ENCODE measurements at places on chromosomes 6 and 20.

GRCh38 chr20:3811467-3812258 is 8.7 kb upstream of the AP5S1 start:
- peak; percentile 96 for DNase-seq

GRCh38 chr20:17227669-17228623 is 1.1 kb downstream of the PCSK2 start:
- peak; percentile 32 for DNase-seq

DNA sequence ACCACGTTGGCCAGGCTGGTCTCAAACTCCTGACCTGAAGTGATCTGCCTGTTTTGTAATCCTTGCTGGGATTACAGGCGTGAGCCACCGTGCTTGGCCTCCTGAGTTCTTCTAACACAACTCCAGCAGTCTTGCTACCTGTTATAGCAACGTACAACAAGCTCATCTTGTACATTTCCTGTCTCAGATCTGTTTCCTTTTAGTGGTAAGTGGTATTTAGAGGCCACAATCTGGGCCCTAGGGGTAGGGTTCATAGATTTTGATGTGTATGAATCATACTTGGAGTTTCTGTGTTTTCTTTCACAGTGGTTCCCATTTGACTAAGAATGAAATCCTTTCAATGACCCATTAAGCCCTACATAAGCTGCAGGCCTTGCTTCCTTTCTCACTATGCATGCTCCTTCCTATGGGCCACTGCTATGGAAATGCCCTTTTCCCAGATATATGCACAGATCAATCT is 27.1 kb upstream of the SYNCRIP start:
- DNase-seq = no peak

DNA sequence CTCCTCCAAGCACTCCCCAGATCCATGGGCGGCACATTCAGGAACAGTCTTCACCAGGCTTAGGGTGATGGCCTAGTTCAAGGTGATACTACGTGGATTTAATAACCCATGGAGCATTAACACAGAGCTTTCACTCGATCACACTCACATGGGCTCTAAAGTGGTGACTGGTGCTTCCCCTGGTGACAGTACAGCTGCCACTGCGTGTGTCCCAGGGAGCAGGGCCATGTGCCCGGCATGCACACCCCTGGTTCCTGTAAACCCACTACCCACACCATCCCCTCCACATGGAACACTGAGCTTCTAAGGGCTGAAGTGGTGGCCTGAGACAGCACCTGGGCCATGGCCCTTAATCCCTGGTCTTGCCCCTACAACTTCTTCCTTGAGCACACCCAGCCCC is 27.8 kb upstream of the APMAP start:
- no peak for DNase-seq

GRCh38 chr6:35297601-35298481 is at the start of gene DEF6:
Gene DEF6, plus strand, starts transcription at chr6:35297818. Its CDS starts 39 bp downstream, at chr6:35297857.
- no peak for DNase-seq

DNA sequence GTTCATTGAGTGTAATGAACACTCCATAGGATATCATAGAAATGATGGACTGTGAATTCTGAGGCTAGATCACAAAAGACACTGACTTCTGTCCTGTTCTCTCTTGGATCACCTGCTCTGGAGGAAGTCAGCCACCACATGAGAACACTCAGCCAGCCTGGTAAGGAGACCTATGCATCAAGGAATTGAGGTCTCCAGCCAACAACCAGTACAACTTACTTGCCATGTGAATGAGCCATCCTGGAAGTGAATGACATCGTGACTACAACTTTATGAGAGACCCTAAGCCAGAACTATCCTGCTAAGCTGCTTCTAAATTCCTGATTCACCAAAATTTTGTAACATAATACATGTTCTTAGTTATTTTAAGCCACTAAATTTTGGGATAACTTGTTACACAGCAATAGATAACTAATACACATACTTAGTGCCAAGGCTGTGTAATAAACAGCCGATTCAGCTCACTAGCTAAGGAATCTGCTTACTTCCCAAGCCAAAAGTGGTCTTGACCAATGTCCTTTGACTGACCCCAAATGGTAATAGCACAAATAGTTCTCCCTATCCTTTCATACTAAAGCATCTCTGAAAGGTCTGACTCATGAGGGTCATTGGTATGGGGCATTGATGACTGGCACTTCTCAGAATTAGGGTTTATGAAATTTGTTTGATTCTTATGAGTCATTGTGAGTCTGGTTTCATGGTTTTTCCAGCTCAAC is 6.9 kb upstream of the CTNNBL1 start:
- DNase-seq = no peak

GRCh38 chr6:135230711-135231468 is 49.8 kb downstream of the MYB start:
- DNase-seq = no peak

DNA sequence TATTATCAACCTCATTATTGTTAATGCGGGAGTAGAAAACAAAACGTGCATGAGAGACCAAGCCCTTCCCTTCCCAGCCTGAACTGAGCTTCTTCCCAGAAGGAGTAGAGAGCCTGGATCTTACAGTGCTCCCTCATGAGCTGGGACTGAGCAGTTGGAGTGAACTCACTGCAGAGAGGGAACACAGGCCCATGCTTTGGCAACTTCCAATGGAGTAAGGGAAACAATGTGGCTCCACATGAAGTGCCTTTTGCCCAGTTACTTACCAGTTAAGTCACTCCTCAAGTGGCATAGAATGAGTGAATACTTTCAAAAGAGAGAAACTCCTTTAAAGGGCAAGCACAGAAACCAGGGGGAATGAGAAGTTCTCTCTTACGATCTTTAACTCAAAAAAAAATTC is 12.4 kb downstream of the FHL5 start:
- no peak for DNase-seq

DNA sequence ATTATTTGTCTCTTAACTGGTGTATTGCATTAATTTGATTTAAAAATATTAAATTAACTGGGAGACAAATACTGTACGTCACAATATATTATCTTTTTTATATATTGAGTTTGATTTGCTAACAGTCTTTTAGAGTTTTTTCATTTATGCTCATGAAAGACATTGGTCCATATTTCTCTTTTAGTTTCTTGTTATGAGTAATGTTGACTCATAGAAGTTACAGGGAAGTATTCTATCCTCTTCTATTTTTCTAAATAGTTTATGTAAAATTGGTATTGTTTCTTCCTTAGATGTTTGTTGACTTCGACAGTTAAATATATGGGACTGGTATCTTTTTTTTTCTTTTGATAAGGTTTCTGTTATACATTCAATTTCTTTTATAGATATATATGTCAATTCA is 1115.6 kb upstream of the CITED2 start:
- no peak for DNase-seq

DNA sequence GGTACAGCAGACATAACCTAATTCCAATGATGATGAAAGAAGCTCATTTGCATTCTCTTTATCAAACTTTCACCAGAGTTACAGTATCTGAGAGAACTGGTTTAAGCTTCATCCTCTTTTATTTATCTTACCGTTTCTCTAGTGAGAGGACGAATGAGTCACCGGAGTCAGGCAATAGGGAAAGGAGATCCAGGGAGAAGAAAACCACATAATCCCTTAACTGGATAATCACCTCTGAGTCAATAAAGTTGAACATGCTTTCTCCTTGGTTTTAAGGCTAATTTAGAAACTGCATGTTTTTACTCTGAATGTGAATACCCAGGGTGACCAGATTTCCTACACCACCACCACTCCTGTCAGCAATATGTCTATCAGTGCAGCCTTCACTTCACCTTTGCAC is 313.7 kb upstream of the TBX18 start:
- DNase-seq = no peak

GRCh38 chr6:118464620-118465019 is 83.5 kb upstream of the PLN start:
- DNase-seq = no peak

- no peak for DNase-seq
These were observed 287.3 kb downstream of the BMP7 start for GRCh38 chr20:56979125-56979524.

- DNase-seq = peak; percentile 28
These were observed 245.3 kb downstream of the OGFRL1 start for GRCh38 chr6:71533939-71534379.

GRCh38 chr6:170572704-170573466 is 11.6 kb downstream of the PDCD2 start:
- DNase-seq = no peak

DNA sequence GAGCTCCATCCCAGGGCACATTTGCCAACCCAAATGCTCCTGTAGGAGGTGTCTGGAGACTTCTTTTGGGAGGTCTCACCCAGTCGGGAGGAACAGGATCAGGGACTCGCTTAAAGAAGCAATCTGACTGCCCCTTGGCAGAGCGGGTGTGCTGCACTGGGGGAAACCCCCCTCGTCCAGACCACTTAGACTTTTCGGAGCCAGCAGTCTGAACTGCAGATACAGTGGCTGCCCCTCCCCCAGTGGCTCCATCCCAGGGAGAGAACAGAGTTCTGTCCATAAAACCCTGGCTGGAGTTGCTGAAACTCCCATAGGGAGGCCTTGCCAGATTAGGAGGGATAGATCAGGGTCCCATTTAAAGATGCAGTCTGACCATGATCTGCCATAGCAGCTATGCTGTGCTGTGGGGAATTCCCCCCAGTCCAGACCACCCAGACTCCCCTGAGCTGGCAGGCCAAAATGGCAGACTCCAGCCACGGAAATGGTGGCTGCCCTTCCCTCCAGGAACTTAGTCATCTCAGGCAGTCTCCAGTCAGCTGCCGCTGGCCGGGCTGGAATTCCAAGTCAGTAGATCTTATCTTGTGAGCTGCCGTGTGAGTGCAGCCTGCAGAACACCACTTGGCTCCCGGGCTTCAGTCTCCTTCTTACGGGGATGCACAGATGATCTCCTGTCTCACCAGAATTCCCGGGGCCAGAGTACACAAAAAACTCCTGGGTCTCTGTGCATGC is 278.1 kb upstream of the SASH1 start:
- DNase-seq = no peak

GRCh38 chr6:67896476-67896875 is 738.6 kb upstream of the ADGRB3 start:
- no peak for DNase-seq

DNA sequence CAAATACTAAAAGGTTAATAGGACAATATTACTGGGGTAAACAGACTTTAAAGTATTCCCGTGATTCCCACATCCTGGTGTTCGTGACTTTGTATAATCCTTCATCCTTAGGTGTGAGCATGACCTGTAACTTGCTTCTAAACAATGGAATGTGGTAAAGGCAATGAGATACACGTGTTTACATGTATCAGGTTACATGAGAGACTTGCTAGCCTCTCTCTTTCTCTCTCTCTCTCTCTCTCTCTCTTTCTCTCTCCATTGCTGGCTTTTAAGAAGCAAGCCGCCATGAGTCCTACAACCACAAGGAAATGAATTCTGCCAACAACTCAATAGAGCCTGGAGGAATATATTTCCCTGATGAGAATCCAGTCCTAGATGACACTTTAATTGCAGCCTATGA is 83.9 kb upstream of the LGSN start:
- DNase-seq = no peak

DNA sequence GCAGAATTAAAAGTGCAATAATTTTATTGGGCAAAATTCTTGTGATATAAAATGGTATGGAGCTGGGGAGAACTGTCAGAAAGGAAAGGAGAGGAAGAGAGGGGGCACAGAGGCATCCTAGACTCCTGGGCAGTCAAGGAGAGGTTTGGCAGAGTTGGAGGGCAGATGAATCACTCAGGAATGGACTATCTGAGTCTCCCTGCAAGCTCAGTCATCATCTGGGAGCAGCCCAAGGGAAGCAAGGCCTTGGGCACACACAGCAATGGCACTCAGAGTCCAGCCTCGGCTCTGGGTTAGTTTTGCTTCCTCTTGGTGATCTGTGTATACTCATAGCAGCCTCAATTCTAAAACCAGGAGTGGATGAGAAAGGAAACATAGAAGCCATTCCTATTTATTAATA is 67.2 kb downstream of the SLC22A1 start:
- no peak for DNase-seq

- peak; percentile 18 for DNase-seq
These were observed 10.2 kb upstream of the CST5 start for GRCh38 chr20:23889775-23890187.

GRCh38 chr20:43781215-43781614 is 54.4 kb upstream of the GTSF1L start:
- no peak for DNase-seq

DNA sequence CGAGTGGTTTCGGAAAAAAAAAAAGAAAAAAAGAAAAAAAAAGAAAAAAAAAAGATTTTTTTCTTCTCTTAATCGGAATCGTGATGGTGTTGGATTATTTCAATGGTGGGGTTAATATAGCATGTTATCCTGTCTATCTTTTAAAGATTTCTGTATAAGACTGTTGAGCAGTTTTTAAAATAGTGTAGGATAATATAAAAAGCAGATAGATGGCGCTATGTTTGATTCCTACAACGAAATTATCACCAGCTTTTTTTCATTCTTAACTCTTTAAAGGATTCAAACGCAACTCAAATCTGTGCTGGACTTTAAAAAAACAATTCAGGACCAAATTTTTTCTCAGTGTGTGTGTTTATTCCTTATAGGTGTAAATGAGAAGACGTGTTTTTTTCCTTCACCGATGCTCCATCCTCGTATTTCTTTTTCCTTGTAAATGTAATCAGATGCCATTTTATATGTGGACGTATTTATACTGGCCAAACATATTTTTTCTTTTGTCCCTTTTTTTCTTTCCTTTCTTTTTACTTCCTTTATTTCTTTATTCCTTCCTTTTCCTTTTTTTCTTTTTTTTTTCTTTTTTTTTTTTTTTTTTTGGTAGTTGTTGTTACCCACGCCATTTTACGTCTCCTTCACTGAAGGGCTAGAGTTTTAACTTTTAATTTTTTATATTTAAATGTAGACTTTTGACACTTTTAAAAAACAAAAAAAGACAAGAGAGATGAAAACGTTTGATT is 3.6 kb downstream of the SOX4 start:
- peak; percentile 77 for DNase-seq

GRCh38 chr6:166637812-166638572 is 10.9 kb upstream of the RPS6KA2 start:
- DNase-seq = no peak

DNA sequence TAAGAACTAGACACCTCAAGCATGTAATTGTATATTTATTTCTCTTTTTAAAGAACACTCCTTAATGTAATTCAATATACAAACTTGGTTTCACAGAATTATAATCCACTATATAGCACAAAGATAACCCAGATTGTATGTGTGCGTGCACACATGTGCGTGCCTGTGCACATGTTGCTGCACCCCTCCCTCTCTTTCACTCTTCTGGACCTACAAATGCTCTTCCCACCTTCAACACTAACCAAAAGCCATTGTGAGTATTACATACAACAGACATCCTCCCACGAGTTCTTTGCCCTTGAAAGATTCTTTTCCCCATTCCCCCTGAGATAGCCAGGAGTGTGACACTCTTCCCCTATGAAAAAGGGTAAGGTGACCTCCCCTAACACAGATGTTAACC is 193.5 kb downstream of the HIVEP2 start:
- DNase-seq = no peak

DNA sequence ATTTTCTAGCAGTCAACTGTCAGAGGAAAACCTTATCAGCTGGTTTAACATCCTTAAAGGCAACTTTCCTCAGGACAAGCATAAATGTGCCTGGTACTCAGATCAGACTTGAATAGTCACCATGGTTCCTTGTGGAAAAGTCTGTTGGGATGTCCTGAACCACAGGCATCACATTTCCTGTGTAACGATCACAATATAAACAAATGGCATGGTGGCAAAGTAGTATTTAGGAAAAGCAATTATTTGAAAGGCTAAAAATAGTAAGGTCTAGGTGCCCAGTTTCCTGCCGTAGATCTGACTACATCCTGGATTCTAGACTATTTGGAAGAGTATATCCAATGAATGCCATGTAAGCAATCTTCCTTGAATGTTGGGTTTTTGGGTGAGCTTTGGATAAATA is 271.9 kb upstream of the AGPAT4 start:
- no peak for DNase-seq
